Naive thymus-derived CD8-positive, alpha-beta T cell (primary cell): ENCODE measurements at places on chromosomes 13 and 19. TPM values are rescaled to one million over a fixed set of nuclear protein-coding genes. Genes with fewer than 3 reads are reported as not detected.

The CALR3 gene
- not detected for polyA plus RNA-seq

The NKPD1 gene
- 0.43 TPM for polyA plus RNA-seq

The SPART gene
- 23.1 TPM for polyA plus RNA-seq

The CACNG7 gene
- not detected for polyA plus RNA-seq

The TEX26 gene
- polyA plus RNA-seq: not detected

- no peak overlapping the region for H3K4me3 ChIP-seq
- H3K27ac ChIP-seq: no peak overlapping the region
- H3K27me3 ChIP-seq: peaks cover 14% of the 10 kb centered on the region
- no peaks in the 10 kb centered on the region for H3K4me1 ChIP-seq
- peaks cover 15% of the 10 kb centered on the region for H3K36me3 ChIP-seq
- no peak for DNase-seq
These were observed 99.0 kb upstream of the TSHZ3 start for GRCh38 chr19:31448221-31448657.

DNA sequence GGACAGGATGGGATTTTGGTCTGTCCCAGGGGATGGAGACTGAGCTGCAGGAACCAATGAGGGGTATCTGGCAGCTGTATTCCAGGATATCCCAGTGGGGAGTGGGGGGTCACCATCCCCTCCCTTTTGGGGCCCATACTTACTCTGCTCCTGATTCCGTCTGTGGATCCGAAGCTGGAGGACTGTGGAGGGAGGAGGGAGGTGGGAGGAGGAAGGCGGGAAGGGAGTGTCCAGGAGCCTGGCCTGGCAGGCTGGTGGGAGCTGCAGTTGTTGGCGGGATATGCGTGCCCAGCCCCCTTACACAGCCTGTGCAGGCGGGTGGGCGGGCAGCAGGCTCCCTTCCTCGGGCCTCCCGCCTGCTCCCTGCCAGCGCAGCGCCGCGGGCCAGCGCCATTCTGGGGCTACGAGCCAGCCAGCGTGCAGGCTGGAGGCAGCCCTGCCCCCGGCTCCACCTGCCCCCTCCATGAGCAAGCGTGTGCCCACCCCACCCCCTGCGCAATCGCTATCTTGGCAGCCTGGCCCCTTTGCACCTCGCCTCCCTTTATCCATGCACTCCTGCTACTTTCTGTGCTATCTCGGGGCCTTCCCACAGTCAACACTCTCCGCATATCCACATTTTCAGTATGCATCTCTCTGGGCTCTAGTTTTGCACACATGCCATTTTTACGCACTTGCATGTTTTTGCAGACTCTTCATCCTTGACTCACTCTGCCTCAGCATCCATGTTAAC, 2.8 kb downstream of the MAMSTR start:
- H3K36me3 ChIP-seq: no peaks in the 10 kb centered on the region
- no peak overlapping the region for H3K27ac ChIP-seq
- H3K27me3 ChIP-seq: no peaks in the 10 kb centered on the region
- no peak for DNase-seq
- peaks cover 14% of the 10 kb centered on the region for H3K4me1 ChIP-seq

GRCh38 chr13:28347456-28348371, 147.2 kb downstream of the FLT1 start:
- H3K27ac ChIP-seq: no peak overlapping the region
- H3K27me3 ChIP-seq: peaks cover 8% of the 10 kb centered on the region
- peaks cover 17% of the 10 kb centered on the region for H3K4me1 ChIP-seq

DNA sequence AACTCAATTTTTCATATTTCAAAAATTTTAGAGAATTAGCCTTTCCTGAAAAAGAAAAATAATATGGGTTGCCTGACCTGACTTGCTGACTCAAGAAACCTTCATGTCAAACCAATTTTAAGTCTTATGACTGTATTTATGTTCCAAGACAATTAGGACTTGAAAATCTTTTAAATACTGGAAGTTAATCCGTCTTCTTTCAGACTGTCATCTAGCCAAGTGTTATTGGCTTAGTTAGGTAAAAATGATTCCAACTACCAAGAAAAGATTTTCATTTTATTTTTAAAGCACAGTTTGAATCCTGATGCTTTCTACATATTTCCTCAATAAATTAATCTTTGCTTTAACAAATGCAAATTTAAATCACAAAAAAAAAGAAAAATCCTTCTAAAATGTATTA, 337.6 kb downstream of the SLITRK6 start:
- no peaks in the 10 kb centered on the region for H3K27me3 ChIP-seq
- H3K36me3 ChIP-seq: no peaks in the 10 kb centered on the region
- H3K27ac ChIP-seq: no peak overlapping the region

GRCh38 chr19:8484331-8484894, 18.0 kb downstream of the PRAM1 start:
- H3K4me1 ChIP-seq: peaks cover 41% of the 10 kb centered on the region
- H3K27me3 ChIP-seq: no peaks in the 10 kb centered on the region
- H3K36me3 ChIP-seq: peaks cover 17% of the 10 kb centered on the region
- no peak for DNase-seq
- no peak overlapping the region for H3K27ac ChIP-seq

DNA sequence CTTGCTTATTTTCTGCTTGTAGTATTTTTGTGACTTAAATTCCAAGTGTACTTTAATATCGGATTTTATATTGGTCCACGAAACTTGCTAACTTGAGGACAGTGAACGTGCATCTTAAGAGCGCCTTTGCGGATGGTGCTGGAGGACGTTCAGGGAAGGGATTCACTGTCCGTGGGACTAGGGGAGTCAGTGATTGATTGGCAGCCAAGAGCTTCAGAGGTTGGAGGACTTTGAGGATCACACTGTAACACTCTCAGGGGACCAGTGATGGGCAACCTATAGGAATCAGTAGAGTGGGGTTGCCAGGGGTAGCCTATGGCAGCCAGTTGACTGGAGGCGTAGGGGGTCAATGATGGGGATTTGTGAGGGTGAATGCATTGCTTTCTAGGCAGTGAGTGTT, 516 bp downstream of the ZNF175 start:
- H3K4me3 ChIP-seq: peak overlapping the region; percentile 98
- DNase-seq: peak; percentile 6
- H3K4me1 ChIP-seq: peaks cover 39% of the 10 kb centered on the region
- peaks cover 35% of the 10 kb centered on the region for H3K36me3 ChIP-seq
- peak overlapping the region; percentile 91 for H3K27ac ChIP-seq
- peaks cover 1% of the 10 kb centered on the region for H3K27me3 ChIP-seq

DNA sequence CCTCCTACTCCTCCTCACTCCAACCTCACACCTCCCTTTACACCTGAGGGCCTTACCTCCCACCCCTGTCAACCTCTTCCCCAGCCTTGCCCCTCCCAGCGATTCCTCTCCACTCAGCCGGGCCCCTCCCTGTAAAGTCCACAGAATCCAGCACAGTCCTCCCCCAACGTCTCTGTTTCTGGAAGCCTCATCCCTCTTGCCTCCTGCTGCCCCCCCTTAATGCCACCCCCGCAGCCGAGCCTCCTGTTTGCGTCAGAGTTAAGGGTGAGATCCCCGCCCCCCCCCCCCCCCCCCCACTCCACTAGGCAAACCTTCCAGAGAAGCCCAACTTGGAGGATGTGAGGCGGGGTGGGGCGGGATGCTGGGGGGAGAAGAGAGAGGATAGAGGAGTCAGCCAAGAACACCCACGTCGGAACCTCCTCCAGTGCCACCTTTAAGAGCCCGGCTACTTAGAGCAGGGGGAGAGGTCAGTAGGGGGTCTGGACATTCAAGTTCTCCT, 2.1 kb downstream of the UNC13A start:
- no peaks in the 10 kb centered on the region for H3K36me3 ChIP-seq
- peaks cover 88% of the 10 kb centered on the region for H3K27me3 ChIP-seq
- no peak overlapping the region for H3K27ac ChIP-seq
- peaks cover 15% of the 10 kb centered on the region for H3K4me1 ChIP-seq
- no peak for DNase-seq
